D341Med (cell line): ENCODE measurements at places on chromosomes 6 and 20.

DNA sequence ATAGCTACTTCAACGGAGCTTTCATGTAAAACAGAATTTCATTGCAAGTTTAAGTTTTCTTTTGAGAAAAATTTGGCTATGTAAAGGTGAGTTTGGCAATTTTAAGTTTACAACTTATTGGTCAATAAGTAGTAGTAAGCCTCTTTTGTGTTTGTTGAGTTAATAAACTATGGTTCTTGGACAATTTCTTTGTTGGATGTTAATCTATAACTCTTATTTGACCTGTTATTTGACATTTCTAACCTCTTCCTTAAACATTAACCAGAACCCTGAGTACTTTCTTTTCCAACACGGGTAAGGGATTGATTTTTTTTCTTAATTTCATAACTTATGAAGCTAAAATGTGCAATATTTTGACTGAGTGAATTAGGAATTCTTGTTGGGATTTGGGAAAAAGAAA lies 354.4 kb downstream of the PRKN start:
- no peak for DNase-seq

- DNase-seq = no peak
Measured at GRCh38 chr6:157760589-157761330, 62.3 kb upstream of the SNX9 start.

GRCh38 chr6:122081921-122082320 lies 317.5 kb upstream of the HSF2 start:
- DNase-seq = no peak

DNA sequence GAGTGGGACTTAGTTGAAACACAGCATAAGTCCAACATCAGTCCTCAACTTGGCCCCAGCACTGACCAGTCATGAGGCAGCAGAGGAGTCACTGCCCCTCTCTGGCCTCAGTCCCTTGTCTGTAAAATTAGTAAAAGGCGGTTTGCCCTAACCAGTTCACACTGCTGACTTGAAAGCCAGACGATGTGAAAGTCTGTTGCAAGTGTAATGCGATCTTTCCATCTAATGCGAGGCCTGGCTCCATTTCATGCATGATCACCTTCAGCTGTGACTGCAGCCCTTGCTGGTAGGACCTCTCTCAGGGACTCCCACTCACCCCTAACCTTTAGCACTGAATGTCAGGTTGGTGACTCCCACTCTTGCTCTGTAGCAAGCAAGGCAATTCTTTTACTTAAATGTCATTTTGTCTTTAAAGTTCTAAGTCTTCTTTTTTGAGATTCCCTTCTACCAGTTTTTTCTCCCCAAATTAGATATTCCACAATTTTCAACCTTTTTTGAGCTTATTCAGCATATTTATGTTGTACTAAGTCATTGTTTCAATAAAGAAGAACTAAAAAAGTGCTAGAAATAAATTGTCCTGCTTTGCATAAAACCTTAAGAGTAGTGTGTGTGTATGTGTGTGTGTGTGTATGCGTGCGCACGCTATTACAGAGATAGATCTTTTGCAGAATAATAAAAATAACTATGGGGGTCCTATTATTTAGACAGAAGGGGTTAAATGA lies 245.5 kb downstream of the PACRG start:
- no peak for DNase-seq

GRCh38 chr20:56513161-56514150 lies 11.1 kb upstream of the FAM209A start:
- no peak for DNase-seq

DNA sequence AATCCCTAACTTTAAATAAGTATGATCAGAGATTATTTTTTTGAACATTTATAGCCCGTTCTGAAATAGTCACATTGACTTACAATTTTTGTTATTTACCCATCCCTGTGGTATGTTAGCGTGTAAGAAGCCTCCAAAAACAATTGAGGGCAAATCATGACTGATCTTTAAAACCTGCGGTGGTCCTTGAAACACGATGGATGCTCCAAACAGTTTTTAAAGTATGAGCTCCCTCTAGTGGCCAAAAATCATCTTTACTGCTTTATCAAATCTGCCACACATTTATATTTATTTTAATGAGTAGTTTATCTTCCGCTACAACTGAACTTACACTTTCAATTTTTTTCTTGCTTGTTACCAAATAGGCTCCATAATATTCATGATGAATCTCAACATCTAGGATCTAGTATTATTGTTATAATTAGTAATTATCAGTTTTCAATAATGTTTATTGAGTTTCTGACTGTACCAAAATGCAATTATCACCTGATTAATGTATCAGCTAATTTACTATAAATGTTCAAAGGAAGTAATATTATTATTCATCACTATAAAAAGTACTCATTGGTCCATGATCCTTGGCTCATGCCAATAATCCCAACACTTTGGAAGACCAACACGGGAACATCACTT lies 52.2 kb downstream of the MARCKS start:
- peak; percentile 60 for DNase-seq

DNA sequence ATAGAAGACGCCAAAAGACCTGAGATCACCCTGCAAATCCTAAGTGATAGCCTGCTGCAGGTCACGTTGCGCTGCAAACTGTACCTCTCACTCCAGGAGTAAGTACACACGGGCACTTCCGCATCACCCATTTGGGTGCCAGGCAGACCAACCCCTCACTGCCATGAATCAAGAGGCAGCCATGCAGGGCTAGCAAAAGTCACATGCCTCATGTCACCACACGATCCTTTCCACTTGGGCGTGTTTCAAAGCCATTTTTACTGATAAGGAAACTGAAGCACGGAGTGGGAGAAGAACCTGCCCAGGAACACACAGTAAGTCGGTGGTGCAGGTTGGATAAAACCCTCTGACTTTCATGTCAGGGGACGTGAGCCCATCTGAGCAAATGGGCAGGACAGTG lies 37.0 kb downstream of the BPIFB1 start:
- no peak for DNase-seq

DNA sequence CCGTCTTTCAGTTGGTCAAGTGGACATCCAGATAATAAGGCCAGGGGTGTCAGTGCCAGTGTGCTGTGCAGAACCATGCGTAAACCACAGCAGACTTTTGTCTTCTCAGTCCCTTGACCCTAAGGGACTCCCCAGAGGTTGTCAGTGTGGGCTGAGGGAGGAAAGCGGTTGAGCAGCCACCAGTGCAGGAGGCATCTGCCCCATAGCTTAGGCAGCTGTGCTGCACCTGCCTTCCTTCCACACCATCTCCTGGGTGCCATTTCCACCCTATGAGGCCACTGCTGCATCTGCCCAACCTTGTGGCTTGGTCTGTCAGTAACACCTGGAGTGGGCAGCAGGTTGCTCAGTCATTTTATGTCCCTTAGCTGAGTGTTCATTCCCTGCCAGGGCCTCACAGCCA lies 26.0 kb downstream of the PRPF6 start:
- no peak for DNase-seq

DNA sequence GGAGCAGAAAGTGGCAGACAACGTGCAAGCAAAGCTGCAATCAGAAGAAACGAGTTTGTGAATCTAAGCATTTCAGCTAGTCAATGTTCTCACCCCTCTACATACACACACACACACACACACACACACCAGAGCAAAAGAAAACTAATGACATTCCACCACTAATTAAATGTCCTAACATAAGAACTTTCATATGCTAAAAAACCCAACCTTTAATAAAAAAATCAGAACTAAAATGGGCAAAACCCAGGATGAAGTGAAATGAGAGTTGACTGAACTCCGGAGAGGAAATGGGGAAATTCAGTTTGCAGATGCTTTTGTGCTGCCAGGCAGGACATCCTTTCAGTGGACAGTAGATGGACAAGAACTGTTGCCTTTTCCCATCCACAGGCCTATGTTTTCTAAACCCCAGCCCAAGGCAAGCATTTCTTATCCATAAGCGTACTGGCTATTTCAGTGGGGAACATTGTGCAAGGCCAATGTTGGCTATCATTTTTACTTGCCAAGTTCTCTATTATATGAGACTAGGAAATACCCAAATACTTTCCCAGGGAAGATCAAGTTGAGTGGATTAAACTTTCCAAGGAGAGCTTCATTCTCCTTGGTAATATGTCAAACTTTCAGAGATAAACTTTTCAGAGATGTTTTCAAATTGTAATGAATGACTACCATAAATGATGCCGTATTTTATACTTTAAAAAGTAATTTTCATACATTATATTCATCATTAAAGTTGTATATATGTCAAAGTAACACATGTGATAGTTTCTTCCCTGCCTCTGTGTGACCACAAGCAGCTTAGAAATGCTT lies 27.3 kb downstream of the RIN2 start:
- no peak for DNase-seq

DNA sequence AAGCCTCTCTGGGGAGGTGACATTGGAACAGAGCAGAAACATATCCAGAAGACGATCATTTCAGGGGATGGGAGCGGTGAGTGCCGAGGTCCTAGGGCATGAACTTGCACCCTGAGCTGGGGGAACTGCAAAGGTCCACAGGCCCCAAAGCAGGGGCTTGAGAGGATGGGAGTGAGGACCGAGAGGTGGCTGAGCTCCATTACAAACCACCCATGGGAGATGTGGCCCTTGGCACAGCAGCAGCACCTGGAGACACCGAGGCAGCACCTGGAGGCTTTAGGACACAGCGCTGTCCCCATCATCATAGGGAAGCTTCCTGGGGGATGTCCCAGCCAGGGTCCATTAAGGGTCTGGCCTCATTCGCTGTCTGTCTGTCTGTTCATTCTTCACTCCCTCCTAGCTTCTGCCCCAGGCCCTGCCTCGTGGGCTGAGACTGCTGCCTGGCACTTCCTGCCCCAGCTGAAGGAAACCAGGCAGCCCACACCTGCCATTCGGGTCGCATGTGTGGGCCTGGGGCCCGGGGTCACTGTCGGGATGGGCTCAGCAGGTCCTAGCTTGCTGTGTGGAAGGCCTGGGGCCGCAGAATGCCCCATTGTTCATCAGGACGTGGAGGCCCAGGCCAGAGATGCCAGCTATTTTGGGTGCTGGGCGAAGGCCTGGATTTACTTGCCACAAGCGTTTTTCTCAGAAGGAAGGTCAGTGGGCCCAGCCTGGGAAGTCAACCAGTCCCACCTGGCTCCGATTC lies 42.8 kb upstream of the STX16 start:
- no peak for DNase-seq

GRCh38 chr20:58086763-58087561 lies 141.5 kb downstream of the ANKRD60 start:
- peak; percentile 75 for DNase-seq

DNA sequence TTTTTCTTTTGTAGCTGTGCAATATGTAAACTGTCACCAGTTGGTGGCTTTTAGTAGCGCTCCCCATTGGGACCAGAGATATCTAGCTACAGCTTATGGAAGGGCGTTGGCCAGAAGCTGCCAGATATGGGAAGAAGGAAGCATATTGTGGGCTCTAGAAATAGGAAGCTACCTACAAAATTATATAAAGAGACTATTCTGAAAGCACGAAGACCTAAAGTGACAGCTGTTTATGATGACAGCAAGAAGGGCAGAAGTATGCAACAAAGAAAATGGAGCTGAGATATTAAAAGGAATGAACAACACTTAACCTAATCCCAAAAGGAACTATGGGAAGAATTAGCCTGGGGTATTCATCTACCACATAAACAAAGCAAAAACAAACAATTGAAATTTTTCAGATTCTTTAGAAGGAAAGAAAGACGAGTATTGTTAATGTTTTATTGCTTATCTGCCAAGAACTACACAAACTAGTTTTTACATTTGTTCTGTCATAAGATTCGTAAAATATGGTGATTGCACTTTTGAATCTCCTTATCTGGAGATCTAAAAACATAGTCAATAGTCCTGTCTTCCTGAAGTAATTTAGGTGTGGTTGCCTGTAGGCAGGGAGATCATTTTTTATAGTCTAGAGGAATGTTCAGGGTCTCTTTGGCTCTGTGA lies 81.6 kb downstream of the NCOA7 start:
- DNase-seq = no peak

GRCh38 chr6:162970246-162970645 lies 242.5 kb downstream of the PACRG start:
- DNase-seq = no peak

GRCh38 chr6:14524319-14524718 lies 406.7 kb downstream of the CD83 start:
- DNase-seq = no peak

DNA sequence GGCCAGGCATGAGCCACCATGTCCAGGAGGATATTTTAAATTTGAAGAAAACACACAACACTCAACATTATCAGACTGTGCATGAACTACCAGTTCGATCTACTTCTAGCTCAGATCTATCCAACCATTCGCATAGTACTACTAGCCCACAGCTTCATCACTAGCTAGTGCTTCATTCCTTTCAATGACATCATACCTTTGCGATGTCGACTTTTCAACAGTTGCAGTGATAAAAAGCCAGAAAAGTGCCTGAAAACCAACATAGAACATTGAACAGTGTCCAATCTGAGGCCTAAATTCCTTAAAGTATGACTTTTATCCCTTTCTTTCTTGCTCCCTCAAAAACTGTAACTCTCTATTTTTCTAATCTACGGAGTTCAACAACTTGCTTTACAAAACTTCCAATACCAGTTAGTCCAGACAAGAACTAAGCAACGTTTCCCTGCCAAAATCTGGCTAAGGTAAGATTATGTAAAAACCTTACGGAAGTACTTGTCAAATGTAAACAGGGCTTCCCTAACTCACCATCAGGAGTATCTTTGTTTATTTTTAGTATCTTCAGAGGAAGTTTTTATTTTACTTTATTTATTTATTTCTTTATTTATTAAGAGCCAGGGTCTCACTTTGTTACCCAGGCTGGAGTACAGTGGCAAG lies 434.0 kb upstream of the JARID2 start:
- no peak for DNase-seq

- no peak for DNase-seq
Measured at GRCh38 chr20:8346700-8347270, 214.7 kb downstream of the PLCB1 start.

DNA sequence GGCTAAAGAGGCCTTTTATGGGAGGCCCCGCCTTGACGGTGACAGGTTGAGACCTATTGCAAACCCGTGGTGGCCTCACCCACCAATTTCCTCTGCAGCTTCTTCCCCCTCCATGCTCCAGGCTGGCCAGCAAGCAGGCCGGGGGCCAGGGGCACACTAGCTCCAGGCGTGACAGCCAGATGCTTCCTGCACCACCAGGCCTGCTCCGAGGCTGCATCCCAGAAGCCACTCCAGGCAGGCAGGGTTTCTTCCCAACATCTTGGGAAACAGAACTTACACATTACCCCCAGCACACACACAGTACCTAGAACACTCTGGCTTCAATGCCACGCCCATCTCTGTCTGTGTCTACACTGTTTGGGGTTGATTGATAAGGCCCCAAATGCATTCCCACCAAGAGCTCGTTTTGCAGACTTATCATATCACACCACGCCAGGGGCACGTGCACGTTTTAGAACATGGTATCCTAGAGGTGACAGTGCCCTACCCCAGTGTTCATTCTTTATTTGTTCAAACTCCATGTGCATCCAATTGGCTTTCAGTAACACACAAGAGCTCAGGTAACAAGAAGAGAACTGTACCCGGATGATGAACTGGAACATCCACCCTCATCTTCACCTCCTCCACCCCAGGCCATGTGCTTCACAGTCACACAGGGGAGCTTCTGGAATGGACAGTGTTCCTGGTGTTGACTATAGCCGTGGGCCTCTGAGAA lies 221.4 kb upstream of the RREB1 start:
- DNase-seq = no peak

GRCh38 chr20:56483970-56484369 lies 15.5 kb downstream of the RTF2 start:
- DNase-seq = no peak
